ENCODE measurements at places on chromosomes 3 and 15. TPM values are rescaled to one million over a fixed set of nuclear protein-coding genes. Genes with fewer than 3 reads are reported as not detected.

DNA sequence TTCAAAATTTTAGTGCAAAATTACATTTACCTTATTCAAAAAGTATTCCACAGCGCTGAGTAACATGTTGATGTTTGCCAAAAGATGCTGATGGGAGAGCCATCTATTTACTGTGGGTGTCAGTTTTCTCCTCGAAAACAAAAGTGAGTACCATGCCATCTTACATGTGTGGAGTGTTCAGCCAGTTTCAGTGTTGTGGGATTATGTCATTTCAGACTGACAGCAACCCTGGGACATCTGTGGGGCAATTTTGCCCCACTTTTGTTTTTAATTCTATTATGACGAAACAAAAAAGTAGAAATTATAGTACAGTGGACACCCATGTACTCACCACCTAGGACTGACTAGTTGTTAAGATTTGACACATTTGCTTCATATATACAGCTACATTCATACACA lies 19.6 kb downstream of the SLCO3A1 start:
- H3K4me3 ChIP-seq, result no peak overlapping the region
- H3K36me3 ChIP-seq, result no peaks in the 10 kb centered on the region
- no peak for DNase-seq

- peaks cover 3% of the 10 kb centered on the region for H3K4me1 ChIP-seq
- peak overlapping the region; percentile 59 for H3K27ac ChIP-seq
- DNase-seq, result peak; percentile 20
- no peaks in the 10 kb centered on the region for H3K27me3 ChIP-seq
- H3K4me3 ChIP-seq, result no peak overlapping the region
These were observed 75.4 kb downstream of the ADCY5 start for GRCh38 chr3:123373474-123373987.

DNA sequence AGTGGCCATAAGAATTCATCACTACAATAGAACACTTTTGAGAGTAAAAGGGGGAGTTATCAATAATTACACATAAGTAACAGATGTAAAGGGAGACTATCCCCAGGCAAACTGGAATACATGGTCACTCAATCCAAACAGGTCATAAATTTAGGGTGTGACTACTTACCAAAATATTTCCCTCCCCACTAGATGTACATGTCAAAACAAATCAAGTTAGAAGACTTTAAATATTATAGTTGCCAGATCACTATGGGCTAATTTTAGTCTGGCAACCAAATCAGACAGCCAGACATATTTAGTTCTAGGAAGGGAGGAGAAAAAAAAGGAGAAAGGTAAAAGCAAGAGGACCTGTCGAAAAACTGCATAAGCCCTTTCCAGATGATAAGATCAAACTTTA lies 23.1 kb downstream of the SLC24A5 start:
- no peak for DNase-seq
- H3K27ac ChIP-seq, result no peak overlapping the region
- no peaks in the 10 kb centered on the region for H3K4me1 ChIP-seq
- no peaks in the 10 kb centered on the region for H3K36me3 ChIP-seq
- no peaks in the 10 kb centered on the region for H3K27me3 ChIP-seq

- peak overlapping the region; percentile 83 for H3K27ac ChIP-seq
- H3K27me3 ChIP-seq, result no peaks in the 10 kb centered on the region
- H3K4me3 ChIP-seq, result no peak overlapping the region
- no peaks in the 10 kb centered on the region for H3K4me1 ChIP-seq
- DNase-seq, result no peak
These were observed 3.2 kb downstream of the CD276 start for GRCh38 chr15:73687351-73687750.

GRCh38 chr15:41581110-41581509 lies 22.1 kb downstream of the TYRO3 start:
- H3K27me3 ChIP-seq, result no peaks in the 10 kb centered on the region
- no peak overlapping the region for H3K27ac ChIP-seq
- no peak for DNase-seq
- no peak overlapping the region for H3K4me3 ChIP-seq
- H3K4me1 ChIP-seq, result no peaks in the 10 kb centered on the region
- H3K36me3 ChIP-seq, result no peaks in the 10 kb centered on the region

DNA sequence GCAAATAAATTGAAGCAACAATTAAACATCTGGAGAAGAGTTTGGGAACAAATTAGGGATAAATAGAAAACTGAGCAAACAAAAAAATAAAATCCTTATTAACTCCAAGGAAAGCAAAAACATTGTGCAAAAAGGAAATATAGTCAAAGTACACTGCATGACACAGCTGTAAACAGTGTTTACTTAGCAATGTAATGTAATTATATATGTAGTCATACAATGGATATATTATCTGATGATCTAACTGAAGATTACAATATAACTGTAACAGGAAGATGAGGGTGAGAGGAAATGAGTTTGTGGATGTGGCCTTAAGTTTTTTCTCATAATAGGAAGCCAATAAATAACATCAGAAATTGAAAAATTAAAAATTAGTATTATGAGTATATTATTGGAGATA lies 42.5 kb downstream of the SCN10A start:
- no peak overlapping the region for H3K4me3 ChIP-seq
- no peaks in the 10 kb centered on the region for H3K4me1 ChIP-seq
- no peak overlapping the region for H3K27ac ChIP-seq

DNA sequence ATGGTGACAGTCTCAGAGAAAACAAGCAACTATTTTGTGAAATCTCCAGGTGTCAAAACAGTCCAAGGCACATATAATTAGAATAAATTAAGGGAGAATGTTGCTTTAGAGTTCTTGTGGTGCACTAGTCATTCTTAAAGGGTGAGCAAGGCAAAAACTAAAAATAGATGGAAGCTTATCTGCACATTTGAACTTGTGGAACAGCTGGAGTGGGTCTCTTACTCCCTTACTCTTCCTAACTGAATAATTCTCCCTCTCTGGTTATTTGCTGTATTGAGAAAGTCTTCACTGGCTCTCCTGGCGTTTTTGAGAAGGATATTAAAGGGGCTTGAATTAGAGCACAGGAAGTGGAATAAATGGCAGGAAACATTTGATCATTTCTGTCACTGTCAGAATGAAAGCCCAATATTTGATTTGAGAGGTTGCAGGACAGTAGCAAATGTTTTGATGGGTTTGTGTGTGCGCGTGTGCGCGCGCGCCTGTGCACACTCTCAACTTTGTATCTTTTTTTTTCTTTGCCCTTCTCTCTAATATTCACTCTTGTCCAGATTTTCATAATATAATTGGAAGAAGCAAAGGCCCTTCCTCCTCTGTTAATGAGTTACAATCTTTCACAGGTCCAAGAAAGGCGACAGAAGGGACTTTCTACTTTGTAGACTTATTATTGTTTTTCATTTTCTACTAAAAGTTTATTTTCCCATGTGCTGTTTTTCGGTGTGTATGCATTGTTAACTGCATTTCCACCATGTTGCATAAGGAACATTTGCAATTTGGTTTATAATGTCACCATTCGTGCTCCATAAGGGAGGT lies 40.9 kb downstream of the AKAP13 start:
- H3K36me3 ChIP-seq, result no peaks in the 10 kb centered on the region
- no peak overlapping the region for H3K27ac ChIP-seq
- H3K27me3 ChIP-seq, result no peaks in the 10 kb centered on the region
- DNase-seq, result no peak
- H3K4me1 ChIP-seq, result no peaks in the 10 kb centered on the region

GRCh38 chr3:15933439-15934139 lies 135.8 kb upstream of the ANKRD28 start:
- H3K4me3 ChIP-seq, result no peak overlapping the region
- DNase-seq, result no peak
- no peaks in the 10 kb centered on the region for H3K27me3 ChIP-seq
- H3K36me3 ChIP-seq, result no peaks in the 10 kb centered on the region
- H3K4me1 ChIP-seq, result no peaks in the 10 kb centered on the region
- H3K27ac ChIP-seq, result no peak overlapping the region

HAPLN3 gene
- total RNA-seq, result 24.6 TPM

SLC28A2 gene
- not detected for total RNA-seq

FETUB gene
- total RNA-seq, result not detected
